ENCODE measurements at places on chromosomes 5 and 9.

DNA sequence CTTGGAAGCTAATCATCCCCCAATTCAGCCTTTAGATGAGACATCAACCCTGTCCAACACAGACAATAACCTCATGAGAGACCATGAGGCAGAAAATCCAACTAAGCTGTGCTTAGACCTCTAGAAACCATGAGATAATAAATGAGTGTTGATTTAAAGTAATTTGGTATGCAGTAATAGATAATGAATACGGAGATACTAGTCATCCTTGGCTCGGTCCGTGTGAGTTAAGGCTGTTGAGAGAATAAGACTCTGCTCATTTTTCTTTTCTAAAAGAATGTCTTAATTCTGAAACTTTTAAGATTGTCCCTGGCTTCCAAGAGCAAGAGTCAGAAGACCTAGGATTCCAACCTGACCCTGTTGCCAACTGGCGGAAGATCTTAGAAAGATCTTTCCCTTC is 6.1 kb downstream of the TNC start:
- H3K36me3 ChIP-seq = peaks cover 26% of the 10 kb centered on the region
- no peak overlapping the region for H3K4me3 ChIP-seq
- no peaks in the 10 kb centered on the region for H3K4me1 ChIP-seq
- no peak for DNase-seq
- H3K27ac ChIP-seq = no peak overlapping the region

DNA sequence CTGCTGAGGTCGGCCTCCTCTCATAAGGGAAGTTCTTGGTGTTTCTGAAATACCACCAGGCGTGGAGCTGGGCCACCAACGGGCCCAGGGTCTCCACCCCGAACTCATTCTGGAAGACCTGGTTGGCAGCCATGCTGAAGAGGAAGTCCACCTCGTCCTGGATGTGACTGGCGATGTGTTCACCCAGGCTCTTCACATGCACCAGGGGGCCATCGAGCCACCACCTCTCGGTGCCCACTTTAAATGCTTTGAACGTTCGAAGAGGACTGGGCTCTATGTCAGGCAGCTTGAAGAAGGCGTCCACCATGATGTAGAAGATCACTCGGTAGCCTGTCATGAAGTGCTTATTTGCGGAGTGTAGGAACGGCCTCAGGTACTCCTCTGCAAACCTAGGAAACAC is 15.1 kb downstream of the GLT6D1 start:
- H3K27me3 ChIP-seq = no peaks in the 10 kb centered on the region
- H3K4me1 ChIP-seq = no peaks in the 10 kb centered on the region
- no peak for DNase-seq
- H3K4me3 ChIP-seq = no peak overlapping the region
- no peak overlapping the region for H3K27ac ChIP-seq

GRCh38 chr9:126844085-126844484 is 16.4 kb upstream of the ZBTB34 start:
- H3K4me3 ChIP-seq = no peak overlapping the region
- H3K27me3 ChIP-seq = no peaks in the 10 kb centered on the region
- H3K27ac ChIP-seq = no peak overlapping the region
- H3K4me1 ChIP-seq = no peaks in the 10 kb centered on the region

- H3K4me3 ChIP-seq = no peak overlapping the region
- no peaks in the 10 kb centered on the region for H3K27me3 ChIP-seq
- H3K4me1 ChIP-seq = no peaks in the 10 kb centered on the region
These were observed 113.6 kb downstream of the IRX1 start for GRCh38 chr5:3709068-3709716.

- no peak overlapping the region for H3K27ac ChIP-seq
- H3K27me3 ChIP-seq = no peaks in the 10 kb centered on the region
- H3K4me1 ChIP-seq = no peaks in the 10 kb centered on the region
- no peak overlapping the region for H3K4me3 ChIP-seq
These were observed 43.0 kb downstream of the ACTBL2 start for GRCh38 chr5:57439601-57440000.

GRCh38 chr5:13027874-13028273 is 916.6 kb downstream of the DNAH5 start:
- H3K4me1 ChIP-seq = no peaks in the 10 kb centered on the region
- no peak overlapping the region for H3K27ac ChIP-seq
- no peaks in the 10 kb centered on the region for H3K36me3 ChIP-seq
- no peak for DNase-seq

DNA sequence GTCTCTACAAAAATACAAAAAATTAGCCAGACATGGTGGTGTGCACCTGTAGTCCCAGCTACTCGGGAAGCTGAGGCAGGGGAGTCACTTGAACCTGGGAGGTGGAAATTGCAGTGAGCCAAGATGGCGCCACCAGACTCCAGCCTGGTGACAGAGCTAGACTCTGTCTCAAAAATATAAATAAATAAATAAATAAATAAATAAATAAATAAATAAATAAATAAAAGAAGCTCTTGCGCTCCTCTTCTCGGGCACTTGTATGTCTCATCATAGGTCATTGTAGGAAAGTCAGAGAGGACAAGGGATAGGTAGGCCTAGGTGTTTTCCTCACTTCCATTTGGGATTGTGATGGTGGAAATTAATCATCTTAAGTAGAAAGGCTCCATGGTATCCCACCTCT is 252.8 kb downstream of the PIK3R1 start:
- no peaks in the 10 kb centered on the region for H3K27me3 ChIP-seq
- H3K4me3 ChIP-seq = no peak overlapping the region
- no peak overlapping the region for H3K27ac ChIP-seq
